Putamen (tissue), 1 donor: ENCODE measurements at places on chromosomes 1 and 21.
A peak's percentile ranks its signal among the peaks of the same experiment; 100 is the strongest.

DNA sequence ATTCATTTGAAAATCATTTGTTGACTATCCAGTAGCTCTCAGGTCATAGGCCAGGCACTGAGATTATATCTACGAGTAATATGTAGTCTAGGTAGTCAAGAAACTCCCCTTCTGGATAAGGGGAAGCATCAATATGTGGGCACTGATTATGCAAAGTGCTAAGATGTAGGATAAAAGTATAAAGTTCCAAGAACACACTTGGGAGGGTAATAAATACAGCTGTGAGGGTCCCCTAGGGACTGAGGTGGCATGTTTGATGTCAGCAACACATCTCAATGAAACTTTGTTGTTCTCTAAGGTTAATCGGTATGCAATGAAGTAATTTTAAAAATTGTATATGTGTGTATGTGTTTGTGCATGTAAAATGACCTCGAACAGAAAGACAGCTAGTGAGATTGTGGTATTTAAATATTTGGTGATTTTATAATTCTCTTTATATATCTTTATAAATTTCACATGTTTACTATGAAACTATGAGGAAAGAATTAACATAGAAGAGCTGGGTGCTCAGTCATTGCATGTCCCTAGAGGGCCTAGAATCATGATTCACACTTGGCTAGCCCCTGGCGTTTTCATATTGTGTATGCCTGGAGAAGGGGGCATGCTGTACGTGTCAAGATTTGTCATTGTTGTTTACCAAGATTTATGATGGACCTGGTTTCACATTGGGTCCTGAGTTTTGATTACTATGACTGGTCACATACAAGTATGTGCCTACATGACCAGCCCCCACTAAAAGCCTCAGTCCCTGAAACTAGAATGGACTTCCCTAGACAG is 140.1 kb upstream of the DUSP10 start:
- no peak for DNase-seq

DNA sequence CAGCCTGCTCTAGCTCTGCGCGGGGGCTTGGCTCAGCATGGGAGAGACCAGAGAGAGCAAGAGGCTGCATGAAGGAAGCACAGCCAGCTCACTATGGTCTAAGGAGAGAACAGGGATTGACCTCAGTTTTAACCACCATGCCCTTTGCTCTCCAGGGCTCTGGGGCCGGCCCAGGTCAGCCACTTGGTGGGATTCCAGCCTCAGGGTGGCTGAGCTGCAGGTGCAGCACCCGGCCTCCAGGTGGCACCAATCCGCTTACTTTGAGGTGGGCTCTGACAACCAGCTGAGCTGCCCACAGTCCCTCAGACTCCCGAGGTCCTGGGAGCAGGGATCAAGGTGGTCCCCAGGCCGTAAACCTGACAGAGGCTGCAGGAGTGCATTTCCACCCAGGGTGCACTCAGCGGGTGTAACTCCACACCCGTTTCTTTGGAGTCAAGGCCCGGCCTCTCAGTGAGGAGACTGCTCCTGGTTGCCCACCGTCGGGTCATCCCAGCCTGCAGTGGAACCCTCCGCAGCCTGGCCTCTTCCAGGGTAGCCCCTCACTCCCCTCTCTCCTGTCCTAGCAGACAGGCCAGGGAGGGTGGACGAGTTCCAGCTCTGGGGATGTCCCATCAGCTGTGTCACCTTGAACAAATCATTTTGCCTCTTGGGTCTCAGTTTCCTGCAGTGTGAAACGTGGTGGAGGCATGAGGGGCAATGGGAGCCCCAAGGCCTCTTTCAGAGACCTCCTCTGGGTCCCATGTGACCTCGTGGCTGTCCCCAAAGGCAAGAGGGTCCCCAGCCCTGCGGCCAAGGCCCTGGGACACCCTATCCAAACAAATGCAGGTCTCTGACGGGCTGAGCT is 607 bp upstream of the LGR6 start:
- DNase-seq: no peak

DNA sequence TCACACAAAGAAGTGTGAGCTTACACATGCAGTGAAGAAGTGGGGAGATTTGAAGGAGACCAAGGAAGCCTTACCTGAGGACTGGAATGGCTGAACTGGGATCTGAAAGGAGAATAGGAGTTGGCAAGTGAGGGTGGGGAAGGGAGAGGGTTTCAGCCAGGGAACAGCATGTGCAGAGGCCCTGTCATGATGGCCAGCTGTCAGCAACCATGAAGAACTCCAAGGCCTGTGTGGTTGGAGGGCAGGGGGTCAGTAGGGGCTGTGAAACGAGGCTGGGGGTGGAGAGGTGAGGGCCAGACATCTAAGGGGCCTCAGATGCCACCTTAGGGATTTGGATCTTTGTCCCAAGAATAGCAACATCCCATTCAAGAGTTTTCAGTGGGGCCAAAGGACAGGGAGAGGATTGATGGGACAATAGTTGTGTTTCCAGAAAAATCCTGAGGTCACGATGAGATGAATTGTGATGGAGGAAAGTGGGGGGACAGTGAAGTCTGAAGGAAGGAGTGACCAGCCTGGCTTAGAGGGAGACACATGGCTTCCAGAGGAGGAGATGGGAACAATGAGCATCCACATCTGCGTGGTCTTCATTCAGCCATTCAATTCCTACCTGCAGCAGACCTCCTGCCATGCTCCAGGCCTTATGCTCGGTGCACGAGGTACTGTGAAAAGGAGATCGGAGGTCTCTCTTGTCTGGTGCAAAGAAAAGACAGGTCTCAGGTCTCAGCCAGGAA is 187.6 kb downstream of the MATN1 start:
- no peak for DNase-seq

GRCh38 chr1:28877132-28877781 is 37.1 kb upstream of the EPB41 start:
- peak; percentile 70 for DNase-seq

DNA sequence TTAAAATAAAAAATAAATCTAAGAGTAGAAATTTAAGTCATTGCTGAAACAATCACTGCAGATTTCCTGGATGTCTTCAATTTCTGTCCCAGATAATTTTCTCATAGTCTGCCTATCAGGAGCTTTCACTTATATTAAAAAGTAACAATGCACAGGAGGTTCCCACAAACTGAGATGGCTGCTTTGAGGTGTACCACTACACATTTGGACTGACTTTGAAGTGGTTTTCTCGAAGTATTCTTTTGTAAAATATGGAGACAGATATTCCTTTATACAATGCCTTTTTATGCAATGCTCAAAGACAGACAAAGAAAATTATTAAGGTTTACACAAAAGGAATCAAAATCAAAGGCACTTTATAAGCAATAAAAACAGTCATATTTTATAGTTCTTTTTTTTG is 24.5 kb downstream of the TOR1AIP2 start:
- DNase-seq: no peak

DNA sequence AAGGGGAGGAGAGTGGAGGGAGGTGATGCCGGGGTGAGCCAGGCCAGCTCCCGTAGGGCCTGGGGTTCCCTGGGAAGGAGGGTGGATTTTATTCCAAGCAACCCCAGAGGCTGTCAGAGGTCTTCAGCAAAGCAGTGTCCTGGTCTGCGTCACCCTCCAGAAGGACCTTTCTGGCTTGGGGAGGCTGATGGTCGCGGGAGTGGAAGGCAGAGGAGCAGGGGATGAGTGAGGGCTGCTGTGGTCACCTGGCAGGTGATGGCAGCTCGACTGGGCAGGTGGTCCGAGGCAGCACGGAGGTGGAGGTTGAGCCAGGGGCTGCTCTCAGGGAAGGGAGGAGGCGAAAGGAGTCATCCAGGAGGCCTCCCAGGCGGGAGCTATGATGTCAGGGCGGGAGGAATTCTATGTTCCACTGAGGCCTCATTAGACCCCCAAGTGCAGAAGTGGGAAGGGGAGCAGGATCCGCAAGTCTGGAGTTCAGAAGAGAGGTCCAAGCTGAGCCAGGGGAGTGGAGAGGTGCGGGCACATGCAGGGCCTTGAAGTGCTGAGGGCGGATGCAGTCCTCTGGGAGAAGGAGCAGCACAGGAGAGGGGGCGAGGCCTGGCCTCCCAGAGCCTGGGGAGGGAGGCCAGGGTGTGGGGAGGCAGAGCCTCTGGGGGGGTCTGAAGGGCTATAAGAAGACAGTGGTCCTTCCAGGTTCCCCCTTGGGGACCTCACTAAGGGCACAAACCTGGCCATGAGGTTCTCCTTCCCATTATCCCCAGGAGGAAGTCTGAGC is 33.3 kb downstream of the BMP8A start:
- DNase-seq: no peak

DNA sequence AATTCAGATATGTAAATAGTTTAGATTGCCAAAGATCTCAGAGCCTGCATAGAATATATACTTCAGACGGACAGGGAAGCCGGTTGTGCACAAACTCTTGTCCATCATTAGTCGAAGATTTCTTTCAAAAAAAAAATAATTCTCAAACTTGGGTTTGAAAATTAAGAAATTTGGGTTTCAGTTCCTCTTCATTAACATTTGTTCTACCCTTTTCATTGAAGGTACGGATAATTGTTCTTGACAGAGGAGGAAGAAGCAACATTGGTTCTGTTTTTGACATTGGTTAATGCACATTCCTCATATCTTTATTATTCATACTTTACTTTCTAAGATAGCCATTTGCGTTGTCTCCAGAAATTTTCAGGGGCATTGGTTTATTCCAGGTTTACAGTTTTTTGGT is 38.0 kb upstream of the PRMT6 start:
- DNase-seq: no peak

DNA sequence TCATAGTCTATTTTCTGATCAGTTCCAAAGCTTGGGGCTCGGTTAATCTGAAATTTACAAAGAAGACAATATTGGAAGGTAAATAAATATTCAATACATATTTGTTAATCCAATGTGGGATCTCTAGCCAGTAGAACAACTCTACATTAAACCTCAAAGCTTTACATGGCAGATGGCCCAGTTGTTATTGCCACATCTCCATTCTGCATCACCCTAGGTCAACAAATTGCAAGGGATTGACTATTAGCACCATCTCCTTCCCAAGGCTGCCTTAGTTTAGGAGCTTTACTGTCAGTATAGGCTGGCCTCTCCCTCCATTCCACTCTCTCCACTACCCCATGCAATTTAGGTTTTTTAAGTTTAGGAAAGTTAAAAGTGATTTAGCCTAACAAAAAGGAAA is 69.7 kb downstream of the TTLL7 start:
- DNase-seq: no peak

DNA sequence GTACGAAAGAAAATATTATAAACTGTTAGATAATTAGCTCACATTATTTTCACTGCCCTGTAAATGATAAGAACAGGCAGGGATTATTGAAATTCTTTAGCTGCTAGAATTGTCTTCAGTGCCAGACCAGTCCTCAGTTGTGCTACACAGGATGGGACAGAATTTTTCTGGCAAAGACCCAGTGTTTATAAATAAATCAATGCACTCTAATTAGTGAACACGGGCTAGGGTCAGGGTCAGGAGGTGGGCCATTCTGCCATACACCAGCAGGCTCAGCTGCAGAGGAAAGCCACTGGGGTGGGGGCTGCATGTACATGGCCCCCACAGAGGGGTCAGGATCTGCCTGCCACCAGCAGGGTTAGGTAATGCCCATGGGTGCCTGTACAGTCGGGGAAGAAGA is 6.4 kb downstream of the BCAR3 start:
- no peak for DNase-seq

GRCh38 chr1:231606712-231607111 is 19.9 kb upstream of the DISC1 start:
- DNase-seq: no peak

- no peak for DNase-seq
Observed at GRCh38 chr1:220575718-220576497, 48.0 kb downstream of the MARK1 start.

GRCh38 chr1:9100471-9101043 is 28.3 kb downstream of the GPR157 start:
- no peak for DNase-seq

GRCh38 chr1:208934933-208935332 is 648.6 kb upstream of the CAMK1G start:
- no peak for DNase-seq

DNA sequence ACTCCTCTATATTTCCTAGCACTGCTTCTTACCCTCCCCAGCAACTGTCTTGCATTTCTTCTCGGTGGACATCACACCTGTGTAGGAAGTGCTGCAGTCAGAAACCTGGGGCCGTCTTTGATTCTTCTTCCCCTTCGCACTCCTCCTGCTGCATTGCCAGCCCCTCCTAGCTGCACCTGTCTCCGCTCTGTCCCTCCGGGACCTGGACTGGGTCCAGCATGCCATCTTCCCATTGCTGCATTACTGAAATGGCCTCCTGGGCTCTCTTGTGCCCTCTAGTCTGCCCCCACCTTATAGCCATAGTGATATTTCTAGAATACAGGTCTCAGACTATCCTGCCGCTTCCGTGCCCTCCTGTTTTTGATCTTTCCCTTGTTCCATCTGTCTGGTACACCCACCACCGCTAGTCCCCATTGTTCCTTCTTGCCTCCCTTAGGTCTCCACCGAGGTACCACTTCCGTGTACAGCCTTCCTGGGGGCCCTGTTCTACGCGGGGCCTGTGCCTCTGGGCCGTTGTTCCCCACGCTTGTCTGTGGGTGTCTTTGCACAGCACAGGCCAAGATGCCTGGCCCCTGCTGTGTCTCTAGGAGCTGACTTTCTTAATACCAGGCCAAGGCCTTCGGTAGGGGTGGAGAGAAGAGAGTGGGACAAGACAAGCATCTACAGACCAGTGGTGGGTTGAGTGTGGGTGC is 107.6 kb downstream of the GALNT2 start:
- DNase-seq: no peak

GRCh38 chr1:179385510-179385909 is 19.7 kb downstream of the AXDND1 start:
- no peak for DNase-seq

GRCh38 chr1:193766329-193766728 is 579.9 kb upstream of the B3GALT2 start:
- DNase-seq: no peak

- no peak for DNase-seq
Observed at GRCh38 chr1:156540955-156541354, 31.4 kb downstream of the IQGAP3 start.

- no peak for DNase-seq
Observed at GRCh38 chr1:240687820-240688219, 75.9 kb upstream of the GREM2 start.

- peak; percentile 84 for DNase-seq
Observed at GRCh38 chr21:31397515-31397926, 53.5 kb upstream of the TIAM1 start.

DNA sequence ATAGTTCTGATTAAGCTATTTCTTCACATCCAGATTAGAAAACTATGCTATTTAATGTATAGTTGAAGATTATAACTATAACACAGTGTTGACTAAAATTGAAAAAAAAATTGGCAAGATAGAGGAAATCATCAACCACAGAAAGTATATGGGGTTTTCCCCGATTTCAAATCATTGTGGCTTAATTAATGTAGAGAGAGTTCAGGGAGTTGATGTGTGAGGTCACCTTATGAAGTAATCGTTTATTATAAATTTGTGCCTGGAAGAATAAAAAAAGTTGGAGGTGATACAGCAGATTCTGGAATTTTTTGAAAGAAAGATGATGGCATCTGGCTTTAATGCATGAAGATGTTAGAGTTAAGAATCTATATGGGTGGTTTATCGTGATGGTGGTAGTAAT is 84.3 kb downstream of the PTGS2 start:
- no peak for DNase-seq
